ENCODE measurements at places on chromosomes 7 and 10.
A peak's percentile ranks its signal among the peaks of the same experiment; 100 is the strongest.

DNA sequence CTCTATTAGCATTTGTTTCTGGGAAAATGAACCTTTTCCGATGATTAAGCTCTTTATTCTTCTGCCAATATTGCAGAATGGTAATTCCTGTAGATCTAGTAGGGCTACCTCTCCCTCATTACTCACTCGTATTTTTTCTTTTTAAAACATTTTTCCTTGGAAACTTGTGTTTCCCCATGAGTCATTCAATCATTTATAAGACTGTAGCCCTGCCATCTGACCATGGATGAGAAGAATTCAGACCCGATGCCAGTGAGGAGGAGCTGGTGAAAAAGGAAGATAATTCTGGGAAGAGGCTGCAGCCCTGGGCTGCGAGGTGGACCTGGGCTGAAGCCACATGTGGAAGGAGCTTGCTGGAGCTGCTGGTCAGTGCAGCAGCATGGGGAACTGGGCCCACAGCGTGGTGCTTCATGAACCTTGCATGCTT lies 242.8 kb downstream of the KLF6 start:
- DNase-seq = no peak

DNA sequence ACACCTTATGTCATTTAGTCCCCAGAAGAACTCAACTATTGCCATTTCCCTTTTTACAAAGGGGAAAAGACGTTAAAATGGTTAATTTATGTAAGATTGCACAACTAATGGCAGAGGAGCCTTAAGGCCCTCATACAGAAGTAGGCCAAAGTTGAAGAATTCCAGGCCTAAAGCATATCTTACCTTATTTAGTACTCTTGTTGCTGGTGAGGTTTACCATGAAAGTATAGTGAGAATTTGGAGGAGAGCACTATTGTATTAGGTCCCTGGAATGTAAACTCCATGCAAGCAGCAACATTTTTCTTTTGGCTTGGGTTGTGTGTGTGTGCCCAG lies 731 bp upstream of the CRPPA start:
- no peak for DNase-seq

- DNase-seq = no peak
These were observed 19.1 kb upstream of the EXOC6 start for GRCh38 chr10:92829042-92829785.

DNA sequence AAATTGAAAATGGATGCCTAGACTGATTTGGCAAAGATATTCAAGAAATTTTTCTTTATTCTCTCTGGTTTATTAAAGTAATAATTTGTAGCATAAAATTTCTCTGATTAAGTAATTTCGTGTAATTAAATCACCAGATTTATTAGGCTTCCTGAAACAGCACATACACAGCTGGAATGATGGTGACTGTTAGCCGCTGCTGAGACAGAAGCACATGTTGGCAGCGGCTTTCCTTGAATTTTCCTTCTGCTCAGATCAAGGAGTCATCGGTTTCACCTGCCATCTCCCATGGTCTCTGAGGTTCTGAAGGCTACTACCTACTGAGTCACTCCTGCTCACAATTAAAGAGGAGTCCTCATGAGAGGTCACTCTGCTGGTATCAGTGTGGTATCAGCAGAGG lies 101.5 kb downstream of the GFRA1 start:
- DNase-seq = no peak

DNA sequence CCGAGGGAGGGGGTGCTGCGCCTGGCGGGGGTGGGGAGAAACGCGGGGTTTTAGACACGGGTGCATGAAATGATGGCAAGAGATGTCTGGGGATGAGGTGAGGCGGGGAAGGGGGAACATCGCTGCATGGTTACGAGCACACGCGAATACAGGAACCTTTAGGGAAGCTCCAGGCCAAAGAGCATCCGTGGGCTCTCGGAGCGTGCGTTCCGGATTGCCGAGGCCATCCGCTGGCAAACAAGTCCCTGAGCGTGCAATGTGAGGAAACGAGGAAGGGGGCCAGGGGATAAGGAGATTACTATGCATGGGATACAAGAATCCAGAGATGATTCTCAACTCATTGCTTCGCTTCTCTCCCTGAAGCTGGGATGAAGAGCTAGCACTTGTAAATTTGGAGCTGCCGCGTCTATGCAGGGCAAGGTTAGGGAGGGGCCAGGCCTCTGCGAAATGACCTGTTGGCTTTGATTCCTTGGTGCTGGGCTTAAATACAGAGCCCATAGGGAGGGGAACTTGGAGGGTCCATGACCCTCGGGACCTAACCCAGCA lies 520 bp upstream of the WNT2 start:
- no peak for DNase-seq

- DNase-seq = peak; percentile 61
These were observed 41.7 kb upstream of the NRF1 start for GRCh38 chr7:129569811-129570215.

DNA sequence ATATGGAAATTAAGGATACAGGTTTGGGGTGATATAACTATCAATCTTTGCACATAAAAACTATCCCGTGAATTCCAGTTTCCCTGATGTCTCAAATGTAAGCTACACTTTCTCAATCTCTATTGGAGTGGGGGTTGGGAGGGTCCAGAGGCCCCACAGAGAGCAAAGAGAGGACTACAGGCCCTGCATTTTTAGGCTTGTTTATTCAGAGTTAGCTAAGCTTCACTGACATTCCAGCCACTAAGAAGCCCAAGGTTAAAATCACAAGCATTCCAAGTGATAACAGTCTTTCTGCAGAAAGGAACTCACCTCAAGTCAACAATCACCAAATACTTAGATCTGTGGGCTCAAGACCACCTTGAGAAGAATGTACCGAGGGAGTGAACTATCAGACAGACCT lies 31.6 kb upstream of the LAMB1 start:
- no peak for DNase-seq

DNA sequence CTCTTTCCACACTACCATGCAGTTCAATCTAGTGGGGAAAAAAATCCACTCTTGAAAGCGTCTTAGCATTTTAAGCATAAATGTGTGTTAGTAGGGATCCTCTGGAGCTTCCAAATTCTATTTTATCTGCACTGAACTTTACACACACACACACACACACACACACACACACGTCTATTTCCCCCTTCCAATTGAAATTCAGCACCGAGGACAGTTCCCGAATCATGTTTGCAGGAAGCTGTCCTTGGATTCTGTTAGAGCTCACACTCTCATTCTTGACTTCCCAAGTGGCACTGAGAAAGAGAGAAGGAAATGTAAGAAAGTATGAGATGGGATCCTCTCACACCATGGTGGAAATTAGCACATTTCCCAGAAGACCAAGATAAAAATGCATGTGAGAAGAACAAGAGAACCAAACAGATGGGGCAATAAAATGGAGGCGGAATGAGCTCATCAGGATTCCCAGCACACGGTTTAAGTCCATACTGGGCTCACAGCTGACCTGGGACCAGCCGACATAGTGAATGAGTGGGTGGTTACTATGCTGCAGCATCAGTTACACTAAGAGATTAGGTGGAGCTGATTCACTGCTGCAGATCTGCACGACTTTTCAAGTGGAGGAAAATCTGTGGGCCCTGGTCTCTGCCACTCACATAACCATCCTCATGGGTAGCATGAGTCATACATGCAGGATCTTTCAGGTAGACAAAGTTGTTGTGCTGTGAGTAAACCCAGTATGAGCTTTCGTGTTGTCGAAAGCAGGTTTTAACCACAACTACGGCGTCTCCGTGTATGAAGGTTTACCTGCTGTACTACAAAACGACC lies 3.3 kb upstream of the NPTX2 start:
- no peak for DNase-seq

GRCh38 chr7:975702-976473 lies 539 bp upstream of the COX19 start:
- DNase-seq = no peak

GRCh38 chr10:91349381-91349780 lies 60.8 kb upstream of the HECTD2 start:
- no peak for DNase-seq

GRCh38 chr7:98232799-98233198 lies 19.2 kb downstream of the TECPR1 start:
- peak; percentile 36 for DNase-seq

DNA sequence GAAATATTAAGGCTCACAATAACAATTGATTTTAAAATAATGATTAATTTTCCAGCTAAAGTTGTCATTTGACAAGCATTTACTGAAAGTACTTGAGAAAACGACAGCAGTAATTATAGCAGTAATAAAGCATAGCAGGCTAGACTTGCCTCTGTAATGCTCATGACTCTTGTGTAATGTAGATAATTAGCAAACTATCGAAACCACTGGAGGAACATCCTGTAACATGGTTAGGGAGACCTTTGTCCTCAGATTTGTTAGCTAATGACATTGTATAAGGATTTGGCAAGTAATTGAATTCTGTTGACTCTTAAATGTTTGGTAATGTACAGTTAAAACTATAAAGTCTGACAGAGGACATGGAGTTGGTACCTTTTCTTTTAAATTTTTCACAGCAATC lies 24.8 kb downstream of the ARL4A start:
- no peak for DNase-seq

DNA sequence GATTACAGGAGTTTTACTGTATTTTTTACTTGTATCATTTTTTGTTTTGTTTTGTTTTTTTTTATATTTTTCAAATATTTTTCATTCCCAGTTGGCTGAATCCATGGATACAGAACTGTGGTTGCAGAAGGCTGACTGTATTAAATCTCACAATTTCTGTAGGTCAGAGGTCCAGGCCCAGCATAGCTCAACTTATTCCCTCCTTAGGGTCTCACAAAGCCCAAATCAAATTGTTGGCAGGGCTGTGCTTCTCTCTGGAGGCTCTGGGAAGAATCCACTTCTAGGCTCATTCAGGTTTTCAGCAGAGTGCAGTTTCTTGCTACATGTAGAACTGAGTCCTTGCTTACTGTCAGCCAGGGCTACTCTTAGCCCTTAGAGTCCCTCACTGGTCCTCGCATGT lies 22.6 kb downstream of the TSPAN14 start:
- DNase-seq = no peak

DNA sequence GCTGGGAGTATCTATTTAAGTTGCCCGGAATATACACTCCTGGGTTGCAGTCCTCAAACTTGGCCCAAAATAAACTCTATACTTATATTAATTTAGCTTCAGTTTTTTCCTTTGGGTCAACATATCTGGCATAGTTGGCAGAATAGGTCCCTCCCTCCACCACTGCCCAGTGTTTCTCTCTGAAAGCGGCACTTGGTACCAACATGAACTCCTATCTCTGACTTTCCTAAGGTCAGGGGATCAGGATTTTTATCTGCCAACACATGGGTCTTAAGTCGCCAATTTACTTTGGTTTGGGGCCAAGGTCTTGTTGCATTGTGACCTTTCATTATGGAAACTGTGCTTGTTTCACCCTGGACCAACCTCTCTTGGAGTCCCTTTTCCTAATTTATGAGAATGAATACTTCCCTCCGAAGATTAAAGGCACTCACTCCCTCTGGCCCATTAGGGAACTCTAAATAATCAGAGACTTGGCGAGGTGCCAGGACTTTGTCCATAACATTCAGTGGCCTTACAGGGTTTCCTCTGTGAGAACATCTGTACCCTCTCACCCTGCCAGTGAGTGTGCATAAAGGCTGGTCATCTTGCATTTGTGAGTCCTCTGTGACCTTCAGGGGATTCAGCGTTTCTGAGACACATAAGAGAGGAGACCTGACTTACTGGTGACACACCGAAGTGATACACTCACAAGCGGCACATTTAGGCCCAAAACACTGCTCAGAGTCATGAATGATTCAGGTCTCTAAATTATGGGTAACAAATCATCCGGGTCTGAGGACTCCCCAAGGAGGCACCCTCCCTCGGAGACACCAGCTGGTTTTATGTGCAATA lies 19.7 kb upstream of the FKBP9 start:
- no peak for DNase-seq

DNA sequence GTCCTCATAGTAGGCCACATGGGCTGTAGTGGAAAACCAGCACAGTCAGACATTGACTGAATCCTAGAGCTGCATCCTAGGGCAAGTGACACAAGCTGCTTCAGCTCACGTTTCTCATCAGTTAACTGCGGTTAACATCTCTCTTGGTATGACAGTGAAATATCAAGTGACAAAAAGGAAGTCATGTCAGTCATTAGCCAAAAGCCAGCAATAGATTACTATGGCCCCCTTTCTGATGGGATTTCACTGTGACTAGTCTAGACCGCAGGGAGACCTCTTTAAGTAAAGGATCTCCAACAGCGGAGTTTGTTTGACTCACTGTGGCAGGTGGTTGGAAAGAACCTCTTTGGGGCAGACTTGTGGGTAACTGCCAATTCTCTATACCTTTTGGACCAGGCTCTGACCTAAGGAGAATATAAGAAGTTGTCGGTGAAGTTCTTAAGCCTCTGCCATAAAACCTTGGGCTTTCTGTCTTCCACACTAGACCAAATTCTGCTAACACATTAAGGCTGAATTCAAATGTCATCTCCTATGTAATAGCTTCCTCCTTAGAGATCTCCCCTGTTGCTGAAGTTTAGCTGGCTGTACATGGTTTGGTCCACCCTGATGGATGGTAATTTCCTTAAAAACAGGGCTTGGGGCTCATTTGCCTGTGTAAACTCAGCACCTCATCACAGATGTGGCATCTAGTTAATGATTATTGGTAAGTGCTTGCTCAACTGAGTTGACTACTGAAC lies 115.3 kb downstream of the SGMS1 start:
- DNase-seq = no peak

DNA sequence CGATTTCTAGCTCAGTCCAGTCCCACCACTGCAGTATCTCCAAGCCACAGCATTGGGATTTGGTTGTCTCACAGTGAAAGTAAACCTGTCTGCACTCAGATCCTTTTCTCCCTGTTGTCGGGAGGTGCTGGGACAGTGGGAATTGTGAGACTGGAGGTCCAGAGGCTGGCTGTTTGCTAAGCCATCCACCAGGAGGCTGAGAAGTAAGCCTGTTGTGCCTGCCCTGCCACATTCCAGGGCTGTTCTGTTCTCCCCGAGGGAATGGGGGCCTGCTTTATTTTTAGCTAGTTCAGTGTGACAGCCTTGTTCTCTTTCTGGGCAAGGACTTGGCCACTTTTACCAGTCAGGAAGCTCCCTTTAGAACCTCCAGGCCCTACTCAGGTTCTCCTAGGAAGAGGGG lies 54.9 kb downstream of the HK1 start:
- DNase-seq = no peak

- DNase-seq = no peak
These were observed 317.5 kb downstream of the DNAJB6 start for GRCh38 chr7:157654350-157654749.

GRCh38 chr10:83991986-83992753 lies 147.1 kb upstream of the GHITM start:
- peak; percentile 24 for DNase-seq

GRCh38 chr10:122388287-122388997 lies 13.9 kb downstream of the PLEKHA1 start:
- no peak for DNase-seq

- peak; percentile 20 for DNase-seq
These were observed 12.4 kb downstream of the PAPOLB start for GRCh38 chr7:4849390-4849789.

GRCh38 chr10:68251625-68252495 lies 19.9 kb upstream of the ATOH7 start:
- DNase-seq = no peak

Data from mucosa of descending colon (tissue), 3 donors.